ENCODE measurements at places on chromosomes 6 and 20. TPM values are rescaled to one million over a fixed set of nuclear protein-coding genes. Genes with fewer than 3 reads are reported as not detected.

The MOG gene
- polyA plus RNA-seq: not detected

The PI3 gene
- polyA plus RNA-seq: not detected

The SYCP2L gene
- 7.9 TPM for polyA plus RNA-seq

The MAN1A1 gene
- polyA plus RNA-seq: 89.9 TPM

The CD83 gene
- polyA plus RNA-seq: 12.6 TPM

The TAAR2 gene
- not detected for polyA plus RNA-seq

The ARMH2 gene
- polyA plus RNA-seq: not detected

The CPNE5 gene
- 13.2 TPM for polyA plus RNA-seq

The DPM1 gene
- polyA plus RNA-seq: 59.9 TPM

The GATA5 gene
- polyA plus RNA-seq: 6.9 TPM

The RNF182 gene
- 2.8 TPM for polyA plus RNA-seq

The THBD gene
- polyA plus RNA-seq: 4.2 TPM

The ERVFRD-1 gene
- 0.13 TPM for polyA plus RNA-seq

The SLC35D3 gene
- not detected for polyA plus RNA-seq

The MTFR2 gene
- polyA plus RNA-seq: 4.9 TPM

The SLC22A16 gene
- 0.40 TPM for polyA plus RNA-seq

The THBS2 gene
- polyA plus RNA-seq: 7.3 TPM

The TMC2 gene
- 0.50 TPM for polyA plus RNA-seq

The MKKS gene
- 37.7 TPM for polyA plus RNA-seq

The HTR1B gene
- polyA plus RNA-seq: 0.38 TPM

The CCM2L gene
- 5.2 TPM for polyA plus RNA-seq

The DDX43 gene
- polyA plus RNA-seq: 0.40 TPM

All from left kidney (tissue), 8 donors.